Astrocyte (in vitro differentiated cells and primary cell): ENCODE measurements at places on chromosomes 4 and X. TPM values are rescaled to one million over a fixed set of nuclear protein-coding genes. Genes with fewer than 3 reads are reported as not detected.
A peak's percentile ranks its signal among the peaks of the same experiment; 100 is the strongest.

The MAGEA9B gene
- total RNA-seq, result not detected in 2 replicates

GRCh38 chr4:20544645-20545044 is 155.6 kb upstream of the PACRGL start:
- DNase-seq, result peak; percentile 33

- DNase-seq, result peak; percentile 60
Measured at GRCh38 chr4:185782523-185782922, 29.5 kb downstream of the SORBS2 start.

DNA sequence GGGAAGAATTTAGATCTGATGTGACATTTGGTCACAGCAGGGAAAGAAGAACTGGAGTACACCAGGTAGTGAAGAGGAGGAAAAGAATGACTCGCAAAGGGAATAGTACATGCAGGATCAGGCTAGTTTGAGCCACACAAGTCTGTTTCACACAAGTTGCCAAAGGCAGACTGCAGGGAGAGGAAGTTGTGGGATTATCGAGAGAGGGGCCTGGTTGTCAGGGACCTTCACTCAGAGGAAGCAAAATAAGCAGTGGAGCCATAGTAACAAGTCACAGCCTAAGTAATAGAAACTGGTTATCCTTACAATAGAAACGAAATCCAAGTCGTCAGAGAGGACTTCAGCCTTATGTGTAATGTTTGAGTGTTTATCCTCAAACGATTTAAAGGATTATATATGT is 316.7 kb upstream of the HTR2C start:
- DNase-seq, result no peak

GRCh38 chr4:52889354-52889753 is 27.2 kb downstream of the RASL11B start:
- DNase-seq, result no peak

DNA sequence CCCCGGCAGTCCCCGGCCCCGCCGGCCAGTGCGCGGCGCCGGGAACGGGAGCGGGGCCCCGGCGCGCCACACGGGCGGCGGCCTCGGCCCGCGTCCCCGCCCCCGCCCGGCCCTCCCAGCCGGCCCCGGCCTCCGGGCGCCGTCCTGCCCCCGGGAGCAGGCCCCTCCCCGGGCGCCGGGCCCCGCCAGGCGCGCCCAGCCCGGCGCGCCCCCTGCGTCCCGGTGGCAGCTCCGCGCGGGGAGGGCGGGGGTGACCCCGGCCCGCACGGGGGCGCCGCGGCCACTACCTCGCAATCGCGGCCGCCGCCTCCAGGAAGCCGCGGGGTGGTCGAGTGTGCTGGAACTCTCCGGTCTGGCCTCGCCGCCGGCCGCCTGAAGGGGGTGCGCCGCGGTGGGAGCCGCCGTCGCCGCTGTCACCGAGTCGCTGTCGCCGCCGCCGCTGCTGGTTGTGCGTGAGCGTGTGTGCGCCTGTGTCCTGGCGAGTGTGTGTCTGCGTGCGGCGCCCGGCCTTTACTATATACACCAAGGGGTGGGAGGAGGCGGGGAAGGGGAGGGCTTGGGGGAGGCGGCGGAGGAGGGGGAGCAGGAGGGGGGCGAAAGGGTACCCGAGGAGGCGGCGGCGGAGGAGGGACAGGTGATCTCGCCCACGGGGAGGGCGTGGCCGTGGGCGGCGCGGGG is at the start of gene RAI2:
RAI2 (minus strand) TSS at position 488 of the 678 bp plus-strand sequence. CDS start 59,288 bp downstream, outside the sequence.
- DNase-seq, result no peak

DNA sequence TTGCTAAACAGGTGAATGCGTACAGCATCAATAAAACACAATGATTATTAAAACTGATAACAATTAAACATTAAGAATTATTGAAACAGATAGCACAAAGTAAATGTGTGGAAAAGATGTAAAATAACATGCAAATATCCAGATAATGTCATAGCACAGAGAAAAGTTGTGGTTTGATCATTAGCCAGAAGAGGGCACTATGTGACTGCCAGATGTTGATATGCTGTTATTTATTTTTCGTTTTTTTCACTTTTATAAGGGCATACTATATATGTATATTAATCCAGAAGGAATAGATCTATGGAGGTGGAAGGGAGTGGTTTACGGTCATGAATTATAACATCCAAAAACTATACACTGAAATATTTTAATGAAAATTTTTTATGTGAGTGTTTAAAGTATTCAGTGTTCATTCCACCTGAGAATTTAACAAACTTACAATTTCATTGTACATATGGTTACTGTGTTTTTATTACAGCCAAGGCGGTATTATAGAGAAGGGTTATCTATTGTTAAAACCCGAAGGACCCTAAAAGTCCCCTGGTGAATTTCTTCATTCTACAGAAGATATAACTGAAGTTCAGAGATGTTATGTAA is 211.9 kb upstream of the UGT8 start:
- DNase-seq, result peak; percentile 32
